ENCODE measurements at places on chromosomes 7 and 10.
A peak's percentile ranks its signal among the peaks of the same experiment; 100 is the strongest.

GRCh38 chr10:48636901-48637300, 32.0 kb upstream of the ARHGAP22 start:
- no peak for DNase-seq

DNA sequence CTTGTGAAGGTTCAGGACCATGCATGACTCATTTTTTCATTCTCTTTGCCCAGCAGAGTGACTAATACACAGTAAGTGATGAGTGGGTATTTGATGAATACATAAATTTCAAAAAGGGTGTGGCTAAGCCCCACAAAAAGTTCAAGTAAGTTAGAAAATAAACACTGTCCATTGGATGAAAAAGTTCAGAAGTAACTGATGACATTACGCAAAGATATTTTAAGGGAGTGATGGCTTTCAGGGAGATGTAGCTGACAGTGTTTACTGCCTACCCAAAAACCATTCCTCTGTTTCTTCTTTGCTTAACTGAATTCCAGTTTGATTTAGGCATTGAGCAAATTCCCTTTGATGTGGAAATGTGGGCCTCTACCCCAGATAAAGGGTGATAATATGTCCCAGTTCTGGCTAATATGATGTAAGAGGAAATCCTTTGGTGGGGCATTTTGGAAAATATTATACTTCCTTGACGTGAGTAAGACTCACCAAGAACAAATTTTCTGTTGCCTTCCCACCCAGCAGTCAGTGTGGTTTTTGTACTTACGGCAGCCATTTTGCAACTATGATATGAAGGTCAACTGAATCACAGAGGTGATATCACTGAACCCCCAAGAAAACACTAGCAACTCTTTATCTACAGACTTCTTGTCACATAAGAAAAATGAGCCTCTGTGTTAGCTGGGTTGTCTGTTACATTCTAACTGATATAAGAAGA, 29.0 kb upstream of the EBLN1 start:
- peak; percentile 83 for DNase-seq

DNA sequence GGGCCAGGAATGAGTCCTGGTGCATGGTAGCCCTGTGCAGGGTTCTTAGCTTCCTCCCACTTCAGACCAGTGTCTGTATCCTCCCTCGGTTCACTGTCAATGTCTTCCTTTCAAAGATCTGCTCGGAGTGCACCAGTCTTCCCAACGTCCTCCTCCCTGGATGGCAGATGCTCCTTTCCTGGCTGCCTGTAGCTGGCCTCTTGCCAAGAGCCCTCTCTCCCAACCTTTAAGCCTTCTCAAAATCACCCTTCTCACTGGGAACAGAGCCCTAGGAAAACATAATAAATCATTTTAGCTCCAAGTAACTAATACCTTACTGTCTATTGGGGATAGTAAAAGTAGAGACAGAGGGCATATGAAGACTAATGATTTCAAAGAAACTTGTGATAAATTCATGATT, 490.6 kb downstream of the CCSER2 start:
- no peak for DNase-seq

GRCh38 chr10:114694062-114694461, 36.0 kb upstream of the ABLIM1 start:
- no peak for DNase-seq

DNA sequence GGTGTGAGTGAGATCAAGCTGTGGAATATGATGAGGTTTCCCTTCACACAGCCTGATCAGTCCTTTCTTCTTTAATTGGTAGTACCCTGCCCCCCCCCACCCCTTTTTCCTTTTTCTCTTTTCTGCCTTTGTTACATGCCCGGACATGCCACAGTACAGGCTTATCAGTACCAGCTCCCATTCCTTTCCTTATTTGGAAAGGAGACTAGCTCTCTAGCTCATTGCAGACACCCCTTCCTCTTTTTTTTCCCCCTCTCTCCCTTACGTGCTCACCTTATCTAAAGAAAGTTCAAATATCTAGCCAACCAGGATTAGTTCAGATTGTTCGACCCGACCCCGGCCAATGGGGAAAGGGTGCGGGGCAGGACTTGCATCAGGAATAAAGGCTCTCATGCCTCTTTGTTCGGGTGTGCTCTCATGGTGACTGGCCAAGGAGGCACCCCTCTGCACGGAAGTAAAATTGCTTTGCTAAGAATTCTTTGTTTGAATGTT, 230.4 kb downstream of the ACTR3B start:
- no peak for DNase-seq

- no peak for DNase-seq
Measured at GRCh38 chr10:17456032-17456548, 1.7 kb upstream of the ST8SIA6 start.

DNA sequence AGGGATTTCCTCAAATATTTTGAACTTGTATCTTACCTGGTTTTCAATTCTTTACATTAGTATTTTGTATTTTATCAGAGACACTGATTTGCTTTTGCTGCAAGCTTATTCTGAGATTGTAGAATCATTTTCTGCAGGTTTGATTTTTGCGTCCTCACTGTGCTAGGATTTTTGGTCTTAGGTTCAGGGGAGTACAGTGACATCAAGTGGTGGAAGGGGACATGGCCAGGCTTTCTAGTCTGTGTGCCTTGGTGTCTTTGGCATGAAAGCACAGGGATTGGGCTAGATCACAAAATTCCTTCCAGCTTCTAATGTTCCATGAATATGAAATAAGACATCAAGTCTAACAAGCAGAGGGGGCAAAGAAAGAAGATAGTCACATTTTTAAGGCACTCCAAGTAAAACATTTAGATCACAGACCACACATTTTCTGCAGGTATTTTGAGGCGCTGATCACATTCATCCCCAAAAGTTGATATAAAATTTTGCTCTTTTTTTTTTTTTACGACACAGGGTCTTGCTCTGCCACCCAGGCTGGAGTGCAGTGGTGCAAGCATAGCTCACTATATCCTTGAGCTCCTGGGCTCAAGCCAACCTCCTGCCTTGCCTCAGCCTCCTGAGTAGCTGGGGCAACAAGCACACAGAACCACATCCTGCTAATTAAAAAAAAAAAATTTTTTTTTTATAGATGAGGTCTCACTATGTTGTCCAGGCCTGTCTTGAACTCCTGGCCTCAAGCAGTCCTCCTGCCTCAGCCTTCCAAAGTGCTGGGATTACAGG, 124.4 kb downstream of the PON1 start:
- DNase-seq = no peak

DNA sequence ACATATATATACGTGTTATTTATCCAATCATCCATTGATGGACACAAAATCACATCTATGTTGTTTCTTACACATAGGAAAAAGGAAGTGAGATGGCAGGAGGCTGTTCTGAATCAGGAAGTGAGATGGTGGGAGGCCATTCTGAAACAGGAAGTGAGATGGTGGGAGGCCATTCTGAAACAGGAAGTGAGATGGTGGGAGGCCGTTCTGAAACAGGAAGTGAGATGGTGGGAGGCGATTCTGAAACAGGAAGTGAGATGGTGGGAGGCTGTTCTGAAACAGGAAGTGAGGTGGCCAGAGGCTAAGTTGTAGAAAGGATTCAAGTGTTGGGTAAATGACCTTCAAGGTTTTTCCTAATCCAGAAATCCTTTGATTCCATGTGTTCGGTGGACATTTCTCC, 921.5 kb downstream of the TYW1 start:
- no peak for DNase-seq

DNA sequence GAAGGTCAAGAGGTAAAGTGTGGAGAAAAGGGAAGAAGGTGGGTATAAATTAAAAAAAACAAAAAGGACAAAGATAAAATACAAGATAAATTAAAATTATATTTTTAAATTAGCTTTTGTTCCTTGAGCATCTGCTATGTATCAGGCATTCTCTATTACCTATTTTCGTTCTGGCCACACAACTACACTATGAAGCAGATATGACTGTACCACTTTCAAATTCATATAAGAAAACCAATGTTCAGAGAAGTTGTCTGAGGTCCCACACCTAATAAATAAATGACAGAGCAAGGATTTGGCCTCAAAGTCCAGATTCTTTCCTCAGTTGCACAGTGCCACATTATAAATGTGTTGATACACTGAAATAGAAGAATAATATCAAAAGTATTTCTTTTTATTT, 103.8 kb upstream of the PCDH15 start:
- DNase-seq = no peak

DNA sequence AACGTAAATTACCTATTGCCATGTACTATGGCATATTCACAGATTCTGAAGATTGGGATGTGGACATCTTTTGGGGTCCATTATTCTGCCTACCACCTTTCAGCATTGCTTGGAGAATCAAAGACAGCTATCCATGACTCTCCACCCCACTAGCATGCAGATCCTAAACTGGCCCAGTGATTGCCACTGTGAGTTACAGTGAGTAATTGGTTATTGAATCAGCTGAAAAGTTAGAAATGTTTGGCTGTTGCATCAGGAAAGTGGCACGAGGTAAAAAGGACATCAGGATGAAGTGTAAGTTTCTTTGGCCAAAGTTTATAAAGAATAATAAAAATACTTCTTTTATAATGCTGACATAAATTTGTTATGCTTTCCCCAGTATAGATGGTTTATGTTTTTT, 148.2 kb upstream of the ETV1 start:
- DNase-seq = no peak

DNA sequence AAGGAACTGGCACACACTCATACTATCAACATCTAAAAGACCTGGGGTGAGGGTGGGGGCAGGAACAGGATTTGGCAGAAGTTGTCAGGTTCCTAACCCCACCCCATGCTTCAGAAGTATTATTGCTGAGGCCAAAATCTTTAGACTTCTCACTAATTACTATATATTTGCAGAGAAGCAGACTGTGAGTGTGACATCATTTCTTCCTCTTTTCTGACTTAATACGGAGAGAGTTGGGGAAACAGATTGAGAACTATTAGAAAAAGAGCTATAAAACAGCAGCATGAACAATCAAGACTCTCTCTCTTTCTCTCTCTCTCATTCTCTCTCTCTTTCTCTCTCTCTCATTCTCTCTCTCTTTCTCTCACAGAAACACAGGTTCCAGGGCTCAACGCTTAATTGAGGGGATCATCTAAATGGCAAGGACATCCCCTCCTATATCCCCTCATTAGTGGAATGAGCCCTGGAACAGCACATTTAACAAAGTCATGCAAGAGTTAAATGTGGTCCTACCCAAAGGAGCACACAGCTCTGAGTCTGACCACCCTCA, 94.8 kb downstream of the KCNMA1 start:
- DNase-seq = no peak

GRCh38 chr7:26620352-26620751, 244.0 kb downstream of the SKAP2 start:
- no peak for DNase-seq

DNA sequence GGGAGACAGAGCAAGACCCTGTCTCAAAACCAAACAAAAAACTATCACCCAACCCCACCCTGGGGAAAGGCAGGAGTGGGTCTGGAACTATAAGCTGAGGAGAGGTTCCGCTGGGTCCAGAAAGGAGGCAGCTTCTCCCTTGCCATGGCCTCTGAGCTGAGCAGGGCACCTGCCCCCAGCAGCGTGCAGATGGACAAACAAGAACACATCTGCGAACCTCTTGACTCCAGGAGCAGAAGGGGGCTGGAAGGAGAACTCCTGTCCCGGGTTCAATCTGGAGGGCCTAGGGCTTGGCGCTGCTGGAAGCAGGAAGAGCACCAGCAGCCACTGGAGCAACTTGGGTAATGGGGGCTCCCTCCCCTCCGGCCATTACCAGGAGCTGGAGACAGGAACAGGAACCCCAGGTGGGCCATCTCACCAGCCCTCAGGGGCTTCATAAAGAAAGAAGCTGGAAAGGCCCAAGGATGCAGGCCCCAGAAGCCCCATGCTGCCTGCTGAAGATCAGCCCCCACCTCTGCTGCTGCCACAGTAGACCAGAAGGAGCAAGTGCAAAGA, 19.0 kb upstream of the PPIF start:
- no peak for DNase-seq

GRCh38 chr7:4659551-4660286, 22.4 kb upstream of the FOXK1 start:
- no peak for DNase-seq

- DNase-seq = no peak
Measured at GRCh38 chr7:151060416-151061212, 1.2 kb downstream of the SLC4A2 start.

- no peak for DNase-seq
Measured at GRCh38 chr7:22292531-22292930, 64.4 kb downstream of the RAPGEF5 start.

DNA sequence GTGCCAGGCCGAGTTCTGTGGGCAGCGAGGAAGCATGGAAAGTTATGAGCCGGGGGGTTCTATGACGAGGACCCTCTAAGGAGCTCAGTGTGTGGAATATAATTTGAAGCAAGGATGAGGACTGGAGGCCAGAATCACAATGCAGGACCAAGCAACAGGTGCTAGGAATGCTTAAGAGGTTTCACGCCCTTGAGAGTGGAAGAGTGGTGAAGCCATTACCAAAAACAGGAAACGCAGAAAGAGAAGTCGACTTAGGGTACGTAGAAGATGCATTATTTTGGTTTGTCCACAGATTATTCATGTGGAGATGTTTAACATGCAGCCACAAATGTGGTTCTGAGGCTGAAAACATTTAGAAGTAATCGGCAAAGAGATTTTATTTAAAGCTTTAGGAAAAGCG, 78.7 kb downstream of the PIP4K2A start:
- no peak for DNase-seq

- DNase-seq = no peak
Measured at GRCh38 chr10:113095419-113096127, 145.5 kb downstream of the TCF7L2 start.

DNA sequence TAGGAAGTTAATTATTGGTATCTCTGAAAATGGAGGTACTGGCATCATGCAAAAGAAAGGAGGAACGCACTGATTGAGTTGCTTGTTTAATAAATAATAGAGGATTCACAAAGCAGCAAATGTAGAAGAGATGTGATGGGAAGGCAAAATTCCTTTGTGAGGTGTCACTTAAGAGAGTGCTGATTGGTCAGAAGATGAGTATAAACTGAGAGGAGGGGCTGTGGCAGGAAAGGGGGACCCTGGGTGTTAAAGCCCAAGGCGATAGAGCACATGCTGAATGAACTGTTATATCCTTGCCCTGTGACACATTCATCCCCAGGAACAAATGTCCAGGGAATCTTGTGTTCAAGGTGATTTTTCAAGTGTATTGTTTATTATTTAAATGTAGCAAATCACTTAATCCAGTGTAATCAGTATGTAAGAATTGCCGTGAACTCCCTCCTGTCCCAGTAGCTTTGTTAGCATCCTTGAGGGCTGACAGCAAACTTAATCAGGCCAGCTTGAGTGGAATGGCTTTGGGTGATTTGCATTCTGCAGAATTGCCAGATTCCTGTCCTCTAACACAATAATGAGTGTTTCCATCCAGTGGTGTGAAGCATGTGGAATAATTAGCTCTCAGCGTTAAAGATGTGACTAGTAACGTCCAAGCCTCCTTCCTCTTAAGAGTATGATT, 111.9 kb downstream of the CHN2 start:
- no peak for DNase-seq

DNA sequence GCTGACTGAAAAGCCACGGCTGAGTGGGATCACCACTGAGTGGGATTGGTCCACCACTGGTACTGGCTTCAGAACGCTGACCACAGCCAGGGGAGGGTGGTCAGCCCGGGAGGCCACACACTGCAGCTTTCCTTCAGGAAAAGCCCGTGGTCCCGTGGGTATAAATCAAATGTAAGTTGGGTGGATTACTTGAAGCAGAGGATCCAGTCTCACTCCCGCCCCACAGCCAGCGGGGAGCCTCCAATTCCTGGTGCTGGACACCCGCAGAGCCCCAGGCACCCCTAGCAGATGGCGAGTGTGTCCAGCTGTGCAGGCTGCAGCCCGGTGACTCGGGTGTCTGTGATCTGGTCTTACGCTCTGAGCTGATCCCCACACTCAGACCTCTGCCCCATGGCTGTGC, 231.1 kb upstream of the ZNF32 start:
- DNase-seq = no peak

GRCh38 chr7:12323415-12323814, 80.2 kb downstream of the VWDE start:
- DNase-seq = no peak
